ENCODE measurements at places on chromosomes 4 and X.
A peak's percentile ranks its signal among the peaks of the same experiment; 100 is the strongest.

- no peak for DNase-seq
Measured at GRCh38 chrX:134543288-134543687, 83.3 kb downstream of the HPRT1 start.

DNA sequence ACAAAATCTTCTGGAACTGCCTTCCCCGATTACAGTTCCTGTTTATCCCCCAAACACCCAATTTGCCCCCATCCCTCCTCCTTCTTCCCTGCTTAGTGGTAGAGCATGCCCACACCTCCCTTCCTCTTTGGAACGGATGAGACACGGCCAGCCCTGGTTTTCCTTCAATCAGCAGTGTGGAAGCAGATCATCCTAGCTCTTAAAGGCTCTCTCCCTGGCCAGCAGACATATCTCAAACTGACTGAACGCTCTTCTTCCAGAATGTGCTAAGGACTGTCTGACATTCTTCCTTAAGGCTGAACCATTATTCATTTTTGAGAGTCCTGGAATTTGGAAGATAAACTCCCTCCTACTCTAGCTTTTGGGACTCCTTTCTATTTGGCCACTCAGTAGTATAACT is 161.1 kb downstream of the TRIML1 start:
- no peak for DNase-seq

- DNase-seq, result no peak
Measured at GRCh38 chr4:6566391-6567190, 8.4 kb upstream of the MAN2B2 start.

DNA sequence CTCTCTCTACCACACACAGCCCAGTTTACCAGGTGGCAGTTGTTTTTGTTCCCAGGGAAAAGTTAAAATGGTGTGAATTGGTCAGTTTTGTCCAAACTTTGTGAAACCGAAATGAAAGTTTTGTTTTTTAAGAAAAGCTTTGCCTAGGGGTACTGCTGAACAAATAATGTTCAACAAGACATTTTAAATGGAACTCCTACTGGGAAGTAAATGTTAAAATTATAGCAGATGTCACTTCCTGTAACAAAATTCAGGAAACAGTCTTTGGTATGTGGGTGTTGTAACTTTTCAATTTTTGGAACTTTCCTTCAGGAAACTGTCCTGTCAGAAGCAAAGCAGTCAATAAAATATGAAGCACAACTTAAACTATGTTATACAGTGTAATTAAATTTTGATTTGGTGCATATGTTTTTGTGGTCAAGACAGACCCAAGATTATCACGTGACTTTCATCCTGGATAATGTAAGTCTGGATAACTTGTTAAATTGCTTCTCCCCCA is 79.5 kb downstream of the AFF1 start:
- DNase-seq, result no peak

DNA sequence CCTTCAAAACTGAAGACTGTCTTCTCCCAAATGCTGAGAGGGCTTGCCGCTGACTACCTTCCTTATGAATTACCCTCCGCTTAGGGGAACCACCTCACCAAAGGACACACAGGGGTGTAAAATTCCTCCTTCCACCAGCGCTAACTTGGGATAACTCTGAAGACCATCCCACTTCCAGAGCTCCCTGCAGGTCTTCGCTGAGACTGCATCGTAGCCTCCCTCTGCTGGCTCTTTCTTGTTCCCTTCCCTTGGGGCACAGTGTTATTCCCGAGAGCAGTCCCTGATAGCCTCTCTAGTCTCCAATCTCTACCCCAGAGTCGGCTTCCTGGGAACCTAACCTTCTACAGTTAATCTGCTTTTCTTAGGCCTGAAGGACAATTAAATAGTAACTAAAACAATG is 725.5 kb upstream of the ATOH1 start:
- DNase-seq, result no peak

DNA sequence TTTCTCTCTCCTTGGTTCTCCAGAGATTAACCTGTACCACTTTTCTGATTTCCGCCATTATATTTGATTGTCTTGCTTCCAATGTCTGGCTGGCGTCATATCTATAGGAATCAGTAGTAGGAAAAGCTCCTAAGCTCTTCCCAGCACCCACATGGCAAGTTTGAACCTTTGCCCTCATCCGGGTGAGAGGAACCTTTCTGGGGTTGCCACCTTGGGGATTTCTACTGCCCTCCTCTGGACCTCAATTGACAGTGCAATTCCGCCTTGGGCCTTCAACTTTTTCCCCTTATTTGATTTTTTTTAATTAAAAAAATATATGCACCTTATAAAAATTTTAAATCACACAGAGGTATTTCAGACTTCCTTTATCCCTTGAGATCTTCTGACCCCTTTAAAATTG is 2.0 kb upstream of the CXorf66 start:
- DNase-seq, result no peak

DNA sequence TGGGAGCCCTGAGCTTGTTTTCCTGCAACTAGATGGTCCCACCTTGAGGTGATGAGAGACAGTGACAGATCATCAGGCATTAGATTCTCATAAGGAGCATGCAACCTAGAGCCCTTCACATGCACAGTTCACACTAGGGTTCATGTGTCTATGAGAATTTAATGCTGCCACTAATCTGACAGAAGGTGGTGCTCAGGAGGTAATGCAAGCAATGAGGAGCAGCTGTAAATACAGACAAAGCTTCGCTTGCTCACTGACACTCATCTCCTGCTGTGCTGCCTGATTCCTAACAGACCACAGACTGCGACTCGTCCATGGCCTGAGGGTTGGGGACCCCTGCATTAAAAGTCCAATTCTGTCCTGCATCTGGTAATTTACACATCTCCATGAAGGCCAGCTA is 141.6 kb downstream of the KCNIP4 start:
- DNase-seq, result no peak

- no peak for DNase-seq
Measured at GRCh38 chr4:118099106-118099505, 64.8 kb downstream of the NDST3 start.

- DNase-seq, result no peak
Measured at GRCh38 chr4:151665022-151665784, 95.6 kb downstream of the GATB start.

GRCh38 chr4:159384632-159385031 is 281.8 kb downstream of the RAPGEF2 start:
- no peak for DNase-seq

GRCh38 chrX:41026702-41027078 is 58.6 kb upstream of the USP9X start:
- no peak for DNase-seq

DNA sequence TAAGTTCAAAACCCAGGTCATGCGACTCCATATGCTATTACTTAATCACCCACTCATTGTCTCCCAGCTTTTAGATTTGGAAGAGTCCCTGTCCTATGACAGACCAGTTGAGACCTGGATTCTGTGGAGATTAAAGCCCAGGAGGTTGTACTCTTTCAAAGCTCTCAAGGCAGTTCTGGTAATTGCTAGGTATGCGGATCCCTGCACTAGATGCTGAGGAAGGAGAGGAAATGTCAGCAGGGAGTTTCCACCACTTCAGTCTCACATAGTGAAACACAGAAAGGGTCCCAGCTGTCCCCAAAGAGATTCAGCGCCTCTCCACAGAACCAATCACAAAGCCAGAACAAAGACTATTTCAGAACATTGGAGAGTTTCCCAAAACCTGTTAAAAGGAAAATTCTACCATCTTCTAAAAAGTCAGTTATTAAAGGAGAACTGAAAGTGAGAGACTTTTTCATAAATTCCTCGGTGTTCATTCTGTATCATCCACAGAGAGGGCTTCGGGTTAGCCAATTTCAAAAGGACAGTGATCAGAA is 53.4 kb downstream of the IRF2 start:
- DNase-seq, result no peak

DNA sequence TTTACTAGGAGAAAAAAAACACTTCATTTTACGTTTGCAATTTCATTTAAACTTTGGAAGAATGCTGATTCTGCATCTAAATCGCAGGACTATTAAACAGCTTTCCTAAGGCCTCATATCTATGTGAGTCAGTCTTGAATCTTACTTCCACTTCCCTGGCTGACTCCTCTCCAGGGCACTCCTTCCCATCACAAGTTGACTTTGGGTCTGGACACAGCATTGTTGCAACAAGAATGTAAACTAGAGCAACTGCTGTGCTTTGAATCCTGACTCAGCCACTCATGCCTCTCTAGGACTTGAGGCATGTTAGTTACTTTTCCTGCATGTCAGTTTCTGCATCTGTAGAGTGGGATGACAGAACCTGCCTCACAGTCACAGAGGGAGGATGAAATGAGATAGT is 413.8 kb downstream of the FAT4 start:
- peak; percentile 57 for DNase-seq

GRCh38 chrX:55039471-55039870 is 8.7 kb upstream of the ALAS2 start:
- DNase-seq, result no peak

DNA sequence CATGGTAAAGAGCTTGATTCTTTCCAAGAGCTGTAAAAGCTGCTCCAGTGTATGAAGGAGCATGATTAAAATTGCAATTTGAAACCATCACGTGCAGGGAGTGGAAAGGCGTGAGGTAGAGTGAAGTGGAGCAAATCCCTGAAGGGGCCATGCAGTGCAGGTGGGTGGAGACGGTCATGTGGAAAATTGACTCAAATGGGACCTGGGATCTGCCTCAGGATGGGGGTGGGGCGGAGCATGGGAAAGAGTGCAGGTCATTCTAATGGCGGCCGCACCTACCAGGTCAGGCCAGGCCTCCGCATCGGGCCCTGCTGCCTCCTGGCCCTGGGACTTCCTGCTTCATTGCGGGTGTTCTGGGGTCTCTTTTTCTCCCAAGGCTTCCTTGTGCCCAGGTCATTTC is 25.3 kb upstream of the TRIM60 start:
- no peak for DNase-seq

GRCh38 chr4:150080337-150080736 is 2.1 kb downstream of the DCLK2 start:
- DNase-seq, result no peak

DNA sequence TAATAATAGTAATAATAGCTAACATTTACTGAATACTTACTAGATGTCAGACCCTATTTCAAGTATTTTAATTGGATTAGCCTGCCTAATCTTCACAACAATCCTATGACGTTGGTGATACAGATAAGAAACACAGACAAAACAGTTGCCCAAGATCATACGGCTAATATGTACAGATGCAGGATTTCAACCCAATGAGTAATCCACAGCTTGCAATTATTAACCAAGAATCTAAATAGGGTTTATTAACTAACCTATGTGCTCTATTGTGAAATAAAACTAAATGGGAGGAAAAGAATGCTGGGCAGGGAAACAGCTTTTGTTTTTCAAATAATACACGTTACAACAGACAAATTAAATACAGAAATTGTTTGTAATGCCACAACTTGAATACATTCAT is 23.4 kb downstream of the FBXO8 start:
- no peak for DNase-seq

GRCh38 chrX:155068165-155068564 is 2.8 kb downstream of the CMC4 start:
- peak; percentile 46 for DNase-seq

GRCh38 chr4:34845926-34846325 is 1398.4 kb downstream of the ARAP2 start:
- DNase-seq, result no peak

GRCh38 chrX:136453771-136454170 is 34.0 kb upstream of the BRS3 start:
- no peak for DNase-seq

DNA sequence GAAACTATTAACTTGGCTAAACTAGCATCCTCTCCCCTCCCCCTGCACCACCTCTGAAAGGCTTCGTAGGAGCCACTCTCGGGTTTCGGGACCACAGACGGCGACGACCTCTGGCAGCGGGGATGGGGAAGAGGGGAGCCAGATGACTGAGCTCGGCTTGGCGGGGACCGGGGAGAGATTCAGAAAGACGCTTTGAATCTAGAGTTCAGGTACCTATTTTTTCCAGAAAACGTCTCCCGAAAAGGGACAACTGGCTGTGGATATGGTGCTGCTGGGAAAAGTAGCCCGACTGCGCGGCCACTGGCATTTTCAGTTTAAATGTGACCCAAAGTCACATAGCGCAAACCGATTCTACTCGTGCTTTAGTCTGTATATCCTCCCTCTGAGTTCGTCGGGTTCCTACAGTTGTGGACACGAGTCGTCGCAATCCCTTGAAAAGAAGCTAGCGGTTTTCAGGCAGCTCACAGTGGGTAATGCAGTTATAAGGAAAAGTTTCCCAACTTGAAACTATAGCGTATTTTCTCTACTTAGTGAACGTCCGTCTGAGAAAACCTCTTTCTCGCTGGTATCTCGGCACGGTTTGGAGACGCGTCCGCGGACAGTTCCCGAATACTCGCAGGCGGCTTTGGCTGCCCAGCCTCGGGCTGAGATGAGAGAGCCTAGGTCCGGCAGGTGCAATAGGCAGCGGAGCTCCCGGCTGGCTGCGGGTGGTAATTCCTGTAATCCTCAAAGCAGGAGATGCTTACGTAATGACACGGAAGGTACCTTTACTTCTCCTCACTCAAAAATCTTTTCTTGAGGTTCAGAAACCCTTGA is 1.3 kb downstream of the PARM1 start:
- no peak for DNase-seq

DNA sequence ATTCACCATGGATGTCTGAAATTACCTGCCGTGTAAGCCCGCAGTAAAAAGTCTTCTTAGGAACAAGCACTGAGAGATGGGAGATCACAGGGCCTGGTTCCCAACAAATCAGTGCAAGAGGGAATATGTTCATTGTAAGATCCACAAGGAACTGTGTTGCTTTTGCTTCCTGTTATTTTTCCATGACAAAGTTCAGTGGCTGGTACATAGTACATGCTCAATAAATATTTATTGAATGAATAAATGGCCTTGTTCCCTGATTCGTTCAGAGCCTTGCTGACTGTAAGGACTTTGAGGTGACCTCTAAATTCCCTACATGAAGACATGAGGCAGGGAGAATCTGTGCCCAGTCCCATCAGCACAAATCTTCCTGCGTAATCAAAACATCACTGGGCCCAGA is 7.4 kb downstream of the TMEM31 start:
- no peak for DNase-seq

DNA sequence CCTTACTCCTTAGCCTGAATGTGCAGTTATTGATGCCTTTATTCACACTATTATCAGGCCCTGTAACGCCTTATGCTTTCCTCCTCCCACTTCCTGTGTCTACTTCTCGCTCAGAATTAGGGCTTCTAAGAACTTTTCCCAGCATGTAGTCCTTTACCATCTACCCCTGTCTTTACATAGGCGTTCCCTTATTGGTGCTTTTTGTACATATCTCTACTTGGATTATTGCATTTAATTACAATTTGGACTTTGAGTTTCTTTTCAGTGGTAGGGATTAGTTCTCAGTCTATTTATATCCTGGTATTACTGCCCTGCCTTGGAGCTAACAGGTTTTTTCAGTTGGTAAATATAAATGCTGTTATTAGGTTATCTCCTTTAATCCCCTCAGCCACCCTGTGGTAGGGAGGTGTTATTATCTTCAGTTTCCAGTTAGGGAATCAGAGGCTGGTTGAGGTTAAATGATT is 84.0 kb downstream of the RBPJ start:
- no peak for DNase-seq

DNA sequence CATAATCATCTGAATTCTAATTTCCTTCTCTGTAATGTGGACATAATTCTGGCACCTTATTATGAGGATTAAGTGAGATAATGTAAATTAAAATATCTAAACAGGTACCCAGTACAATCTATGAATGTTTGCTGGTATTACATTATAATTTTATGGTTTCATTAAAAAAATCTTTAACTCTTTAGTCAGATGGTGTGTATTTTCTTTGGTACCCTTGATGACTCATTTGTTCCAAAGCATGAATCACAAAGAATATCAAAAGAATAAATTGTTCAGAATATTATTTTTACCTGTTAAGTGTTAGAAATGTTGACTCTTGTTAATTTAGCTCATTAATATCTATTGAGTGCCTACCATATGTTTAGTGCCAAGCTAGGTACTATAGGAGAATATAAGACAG is 74.3 kb downstream of the SNX25 start:
- DNase-seq, result no peak

- no peak for DNase-seq
Measured at GRCh38 chr4:80788798-80789197, 241.7 kb upstream of the BMP3 start.
